ENCODE measurements at places on chromosomes 4 and X.

DNA sequence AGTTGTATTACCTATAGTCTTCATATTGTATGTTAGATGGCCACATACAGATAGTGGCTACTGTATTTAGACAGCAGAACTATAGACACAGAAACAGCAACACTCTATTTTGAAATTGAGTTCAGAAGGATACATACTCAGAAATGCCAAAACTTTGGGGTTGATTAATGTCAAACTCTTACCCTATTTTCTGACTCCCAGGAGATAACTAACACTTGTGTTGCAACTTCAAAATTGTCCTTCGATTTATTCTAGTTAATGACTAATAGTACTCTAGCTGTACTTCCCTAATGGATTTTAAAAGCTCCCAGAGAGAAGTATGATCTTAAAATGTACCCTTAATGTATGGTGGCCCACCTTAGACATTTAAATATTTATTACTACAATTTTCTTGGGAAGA lies 229.9 kb upstream of the UGT8 start:
- no peak for DNase-seq

DNA sequence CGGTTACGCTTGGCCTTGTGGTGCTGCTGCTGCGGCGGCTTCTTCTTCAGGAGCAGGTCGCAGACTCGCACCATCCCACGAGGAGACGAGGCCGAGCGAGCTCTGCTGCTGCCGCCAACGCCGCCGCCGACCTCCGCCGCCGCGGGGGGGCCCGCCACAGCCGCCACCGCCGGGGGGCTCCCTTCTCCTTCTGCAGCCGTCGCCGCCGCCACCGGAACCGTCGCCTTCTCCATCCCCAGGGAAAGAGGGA lies 237 bp downstream of the ANKRD17 start:
- DNase-seq, result no peak

GRCh38 chrX:44319550-44319949 lies 23.9 kb downstream of the EFHC2 start:
- no peak for DNase-seq

DNA sequence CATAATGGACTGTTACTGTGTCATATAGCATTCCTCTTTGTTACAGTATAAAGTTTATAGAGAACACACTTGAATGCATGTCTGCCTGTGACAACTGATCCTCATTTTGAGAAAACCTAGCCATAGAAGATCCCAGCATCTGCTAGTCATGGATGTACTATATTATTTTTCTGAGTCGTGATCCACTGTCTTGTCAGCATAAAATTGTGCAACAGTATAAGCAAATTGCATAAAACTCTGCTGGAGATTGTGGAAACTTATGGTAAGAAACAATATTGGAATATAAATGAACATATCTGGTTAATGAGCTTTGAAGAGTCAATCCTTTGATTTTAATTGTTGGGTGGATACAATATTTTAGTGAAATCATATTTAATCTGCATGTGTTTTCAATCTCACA lies 3.6 kb downstream of the NEIL3 start:
- DNase-seq, result no peak

DNA sequence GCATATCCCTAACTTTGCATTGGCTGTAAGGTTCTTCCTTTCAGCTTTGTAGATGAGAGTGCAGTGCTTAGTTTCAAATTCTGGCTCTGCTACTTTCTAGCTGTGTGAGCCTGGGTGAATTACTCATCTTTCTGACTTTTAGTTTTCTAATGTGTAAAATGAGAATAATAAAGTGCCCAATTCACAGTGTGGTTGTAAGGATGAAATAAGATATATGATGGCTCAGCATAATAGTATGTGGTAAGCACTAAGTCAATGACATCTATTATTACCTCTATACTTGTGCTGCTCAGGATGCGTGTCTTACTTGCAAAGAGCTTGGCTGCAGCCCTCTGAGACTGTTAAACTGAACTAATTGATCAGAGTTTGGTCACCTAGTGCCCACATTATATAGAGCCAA lies 30.6 kb upstream of the ETNPPL start:
- no peak for DNase-seq

DNA sequence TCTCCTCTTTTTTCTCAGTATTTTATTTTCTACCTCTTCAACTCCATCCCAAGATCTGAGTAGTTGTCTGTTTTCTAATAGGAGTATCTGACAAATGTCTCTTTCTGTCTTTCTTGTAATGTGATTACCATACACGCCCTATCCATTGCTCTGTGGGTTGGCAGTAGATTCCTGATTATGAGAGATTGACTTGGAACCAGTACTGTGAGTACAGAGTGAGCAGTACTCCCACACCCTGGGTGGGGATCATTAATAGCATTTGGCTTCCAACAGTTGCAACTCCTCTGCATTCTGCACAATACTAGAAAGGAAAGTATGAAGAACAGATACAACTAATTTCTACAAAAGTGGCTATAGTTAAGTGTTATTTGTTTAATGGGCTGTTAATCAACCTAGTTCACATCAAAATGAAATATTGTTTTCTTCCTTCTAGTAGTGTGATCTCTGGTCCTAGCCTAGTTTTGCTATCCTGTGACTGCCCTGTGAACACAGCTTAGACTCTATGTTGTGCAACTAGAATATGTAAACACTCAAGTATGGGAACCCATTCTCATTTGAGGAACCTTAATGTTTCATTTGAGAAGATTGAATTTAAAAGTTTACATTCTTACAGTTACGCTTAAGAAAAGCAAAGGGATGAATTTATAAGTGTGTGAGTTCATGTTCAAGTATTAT lies 112.9 kb downstream of the PTPN13 start:
- DNase-seq, result no peak

DNA sequence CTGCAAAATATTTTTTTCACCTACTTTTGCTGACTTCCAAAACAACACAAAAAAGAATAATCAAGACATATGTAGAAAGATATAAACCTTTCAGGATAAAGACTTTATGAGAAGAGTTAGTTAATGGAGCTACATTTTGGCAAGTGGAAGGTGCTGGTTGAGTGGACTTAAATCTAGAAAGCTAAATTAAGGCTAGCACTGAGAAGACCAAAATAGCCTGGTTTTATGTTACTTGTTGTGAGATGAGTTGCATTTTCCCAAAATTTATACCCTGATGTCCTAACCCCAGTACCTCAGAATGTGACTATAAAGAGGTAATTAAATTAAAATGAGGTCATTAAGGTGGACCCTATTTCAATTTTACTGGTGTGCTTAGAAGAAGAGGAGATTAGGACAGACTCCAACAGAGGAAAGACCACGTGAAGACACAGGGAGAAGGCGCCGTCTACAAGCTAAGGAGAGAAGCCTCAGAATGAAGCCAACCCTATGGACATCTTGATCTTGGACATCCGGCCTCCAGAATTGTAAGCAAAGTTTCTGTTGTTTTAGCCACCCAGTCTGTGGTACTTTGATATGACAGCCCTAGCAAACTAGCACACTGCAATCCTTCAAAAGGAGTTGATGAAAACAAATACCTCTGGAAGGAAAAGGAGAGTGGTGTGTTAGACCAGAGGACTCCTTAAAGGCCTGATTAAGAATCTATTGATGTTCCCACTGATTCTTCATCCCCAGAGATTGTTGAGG lies 67.4 kb downstream of the FGFBP1 start:
- no peak for DNase-seq

- DNase-seq, result peak; percentile 29
Observed at GRCh38 chr4:122602277-122603142, 18.4 kb downstream of the IL21 start.

DNA sequence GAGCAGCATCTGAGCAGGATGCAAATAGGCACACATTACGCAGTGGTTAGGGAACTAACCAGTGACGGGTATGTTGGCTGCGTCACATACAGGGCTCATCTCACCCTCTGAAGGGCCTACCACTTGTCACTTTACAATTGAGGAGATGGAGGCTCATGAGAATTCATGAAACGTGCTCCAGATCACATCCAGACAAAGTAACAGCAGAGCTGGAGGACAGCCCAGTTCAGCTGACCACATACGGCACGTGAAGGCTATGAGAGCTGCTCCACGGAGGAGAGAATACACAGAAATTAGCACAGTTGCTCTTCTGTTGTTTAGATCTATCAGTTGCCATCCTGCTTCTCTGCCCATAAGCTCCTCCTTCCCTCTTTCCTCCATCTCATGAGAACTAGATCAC lies 78.4 kb downstream of the FAM9B start:
- no peak for DNase-seq

GRCh38 chrX:107504006-107504405 lies 54.6 kb downstream of the FRMPD3 start:
- DNase-seq, result no peak

DNA sequence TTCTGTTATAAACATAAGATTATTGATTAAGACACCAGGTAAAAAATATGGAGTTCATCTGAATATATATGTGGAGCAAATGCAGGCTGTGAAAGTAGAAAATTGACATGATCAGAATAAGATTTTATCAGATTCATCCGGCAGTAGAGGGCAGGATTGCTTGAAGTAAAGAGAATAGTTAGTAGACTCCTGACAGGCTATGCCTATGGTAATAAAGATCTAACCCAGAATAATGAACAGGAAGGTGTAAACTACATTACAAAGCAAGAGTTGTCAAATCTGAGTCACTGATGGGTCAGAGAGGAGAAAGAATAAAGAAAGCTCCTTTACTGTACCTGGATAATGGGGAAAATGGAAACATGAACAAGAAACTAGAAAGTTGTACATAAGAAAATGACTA lies 20.8 kb upstream of the TMEM184C start:
- DNase-seq, result no peak

DNA sequence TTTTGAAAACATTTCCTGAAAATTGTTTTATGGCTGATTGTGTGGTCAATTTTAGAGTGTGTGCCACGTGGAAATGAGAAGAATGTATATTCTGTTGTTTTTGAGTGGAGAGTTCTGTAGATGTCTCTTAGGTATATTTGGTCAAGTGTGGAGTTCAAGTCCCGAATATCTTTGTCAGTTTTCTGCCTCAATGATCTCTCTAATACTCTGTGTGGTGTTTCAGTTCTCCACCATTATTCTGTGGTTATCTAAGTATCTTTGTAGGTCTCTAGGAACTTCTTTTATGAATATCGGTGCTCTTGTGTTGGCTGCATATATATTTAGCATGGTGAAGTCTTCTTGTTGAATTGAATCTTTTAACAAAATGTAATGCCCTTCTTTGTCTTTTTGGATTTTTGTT lies 113.3 kb downstream of the LINC00632 start:
- DNase-seq, result no peak

GRCh38 chr4:158038718-158039117 lies 134.1 kb downstream of the GASK1B start:
- DNase-seq, result no peak

DNA sequence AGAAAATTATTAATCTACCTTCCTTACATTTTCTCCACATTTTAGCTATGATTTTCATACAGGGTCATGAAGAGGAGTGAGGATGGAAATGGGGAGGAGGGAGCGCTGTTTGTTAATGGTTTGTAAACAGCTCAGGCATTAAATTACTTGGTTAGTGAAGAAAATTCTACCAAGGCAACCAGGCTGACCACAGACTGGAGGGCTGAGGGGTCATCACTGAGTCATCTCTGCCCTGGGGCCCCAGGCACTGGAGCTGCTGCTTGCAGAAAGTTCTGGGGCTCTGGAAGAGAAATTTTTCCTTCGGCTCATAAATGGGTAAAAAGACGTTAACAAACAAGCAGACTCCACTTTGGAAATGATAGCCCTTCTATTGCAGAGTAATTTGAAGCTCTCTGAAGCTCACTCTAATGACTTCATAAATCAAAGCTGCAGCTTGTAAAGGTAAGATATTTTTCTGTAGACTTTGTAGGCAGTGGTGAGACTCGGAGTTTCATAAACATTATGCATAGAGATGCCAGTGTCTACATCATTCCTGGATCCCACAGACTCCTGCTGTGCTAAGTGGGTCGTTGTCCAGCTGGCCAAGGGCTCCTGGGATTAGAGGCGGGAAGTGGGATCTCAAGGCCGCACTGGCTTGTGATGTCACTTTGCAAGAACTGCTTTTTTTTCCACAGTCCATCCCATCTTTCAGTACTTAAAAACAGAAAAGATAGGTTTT lies 159.6 kb downstream of the PTTG2 start:
- DNase-seq, result peak; percentile 60

GRCh38 chr4:9996319-9997110 lies 24.8 kb downstream of the SLC2A9 start:
- no peak for DNase-seq

GRCh38 chrX:16466640-16467432 lies 183.1 kb upstream of the S100G start:
- no peak for DNase-seq

DNA sequence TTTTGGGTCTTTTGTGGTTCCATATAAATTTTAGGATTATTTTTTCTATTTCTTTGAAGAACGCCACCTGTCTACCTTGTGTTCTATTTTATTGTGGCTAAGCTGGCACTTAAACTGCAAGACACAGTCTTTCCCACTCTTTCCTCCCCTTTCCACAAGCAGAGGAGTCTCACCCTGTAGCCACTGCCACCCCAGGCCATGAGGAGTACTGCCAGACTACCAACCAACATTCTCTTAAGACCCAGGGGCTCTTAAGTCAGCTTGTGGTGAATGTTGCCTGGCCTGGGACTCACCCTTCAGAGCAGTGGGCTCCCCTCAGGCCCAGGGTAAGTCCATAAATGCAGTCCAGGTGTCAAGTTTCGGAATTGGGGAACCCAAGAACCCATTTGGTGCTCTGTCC lies 58.0 kb upstream of the FMR1 start:
- no peak for DNase-seq

GRCh38 chr4:89814362-89814761 lies 22.6 kb downstream of the SNCA start:
- DNase-seq, result no peak

DNA sequence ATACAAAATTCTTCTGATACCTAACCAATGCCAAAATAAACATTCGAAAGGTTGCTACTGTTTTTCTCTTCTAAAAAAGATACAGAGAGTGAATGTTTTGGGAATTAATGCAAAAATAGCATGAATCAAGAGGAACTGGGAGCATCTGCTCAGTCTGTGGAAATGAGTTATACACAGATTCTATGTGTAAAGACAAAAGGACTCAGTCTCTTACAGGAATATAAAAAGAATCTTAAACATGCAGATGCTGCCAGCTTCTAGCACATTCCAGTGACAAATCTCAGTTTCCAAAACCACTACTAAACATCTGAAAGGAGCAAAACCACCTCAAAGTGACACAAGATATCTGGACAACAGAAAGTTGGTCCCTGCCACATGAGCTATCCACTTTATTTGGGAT lies 55.0 kb downstream of the PAPSS1 start:
- no peak for DNase-seq

GRCh38 chr4:119138046-119138445 lies 2.4 kb downstream of the MYOZ2 start:
- DNase-seq, result no peak

DNA sequence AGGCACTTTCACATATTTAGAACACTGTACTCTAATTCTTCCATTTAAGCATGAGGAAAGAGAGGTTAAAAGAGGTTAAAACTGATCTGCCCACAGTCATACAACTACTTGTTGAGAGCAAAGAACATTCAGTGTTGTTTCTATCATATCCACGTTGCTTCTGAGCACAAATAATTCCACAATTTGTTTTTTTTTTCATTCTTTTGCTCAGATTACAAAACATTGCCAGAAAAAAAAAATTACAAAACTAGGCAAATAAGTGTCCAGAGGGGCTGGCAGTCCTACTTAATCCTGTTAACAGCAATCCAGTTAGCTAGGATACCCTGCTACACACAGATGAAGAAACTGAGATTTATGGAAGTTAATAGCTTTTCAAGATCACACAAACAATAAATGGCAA lies 6.3 kb upstream of the USP53 start:
- no peak for DNase-seq

GRCh38 chrX:70331161-70331560 lies 41.3 kb downstream of the KIF4A start:
- peak; percentile 19 for DNase-seq

GRCh38 chr4:971666-972500 lies 1.5 kb downstream of the DGKQ start:
- no peak for DNase-seq
